ENCODE measurements at places on chromosomes 6 and 20.

GRCh38 chr6:95572098-95572497 lies 5.2 kb upstream of the MANEA start:
- DNase-seq, result no peak

DNA sequence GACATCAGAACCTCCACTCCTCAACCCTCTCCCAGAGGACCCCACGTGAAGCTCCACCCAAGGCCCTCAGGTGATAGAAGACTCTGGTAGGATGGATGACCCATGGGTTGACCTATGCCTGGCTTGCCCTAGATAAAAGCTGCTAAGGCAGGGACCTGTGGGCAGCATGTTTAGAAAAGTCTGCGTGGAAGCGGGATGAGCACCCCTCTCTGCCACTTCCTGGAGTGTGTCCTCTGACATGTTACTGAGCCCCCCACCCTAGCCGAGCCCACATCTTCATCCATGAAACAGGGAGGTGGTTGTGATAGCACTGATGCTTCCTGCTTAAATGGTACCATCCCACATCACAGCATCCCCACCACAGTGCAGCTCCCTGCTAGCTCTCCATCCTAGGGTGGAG lies 21.8 kb downstream of the MOCS1 start:
- DNase-seq, result no peak

DNA sequence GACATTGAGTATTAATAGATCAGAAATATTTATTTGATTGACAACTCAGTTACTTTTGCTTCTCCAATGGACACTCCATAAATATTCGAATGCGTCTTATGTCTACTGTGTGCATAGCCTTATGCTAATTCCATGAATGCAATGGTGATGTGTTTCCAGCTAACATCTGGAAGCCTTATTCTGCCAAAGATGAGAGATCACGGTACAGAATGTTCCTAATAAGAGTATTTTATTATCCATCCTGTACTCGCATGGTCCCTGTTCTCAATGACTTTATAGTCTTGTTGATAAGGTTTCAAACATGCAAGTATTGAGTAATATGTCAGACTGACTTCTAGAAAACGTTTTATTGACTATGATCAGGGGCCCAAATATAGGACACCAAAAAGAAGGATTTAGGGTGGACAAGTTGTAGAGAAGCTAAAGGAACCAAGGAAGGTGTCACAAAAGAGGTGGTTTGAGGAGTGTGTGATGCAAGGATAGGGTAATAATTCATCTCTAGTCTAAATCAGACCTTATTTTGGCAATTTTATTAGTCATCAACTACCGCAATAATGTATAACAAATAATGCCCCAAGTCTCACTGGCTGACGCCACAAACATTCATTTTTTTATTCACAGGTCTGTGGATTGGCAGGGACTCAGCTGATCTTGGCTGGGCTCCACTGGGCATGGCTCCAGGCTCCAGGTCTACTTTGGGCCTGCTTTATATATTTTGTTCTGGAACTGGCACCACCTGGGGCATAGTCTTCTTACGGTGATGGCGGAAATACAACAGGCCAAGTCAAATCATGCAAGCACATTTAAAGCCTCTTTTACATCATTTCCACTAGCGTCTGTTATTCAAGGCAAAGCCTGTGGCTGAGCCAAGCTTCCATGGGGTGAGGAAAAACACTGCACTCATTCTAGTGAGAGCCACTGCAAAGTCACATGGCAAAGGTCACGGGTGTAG lies 24.5 kb upstream of the CD83 start:
- no peak for DNase-seq

DNA sequence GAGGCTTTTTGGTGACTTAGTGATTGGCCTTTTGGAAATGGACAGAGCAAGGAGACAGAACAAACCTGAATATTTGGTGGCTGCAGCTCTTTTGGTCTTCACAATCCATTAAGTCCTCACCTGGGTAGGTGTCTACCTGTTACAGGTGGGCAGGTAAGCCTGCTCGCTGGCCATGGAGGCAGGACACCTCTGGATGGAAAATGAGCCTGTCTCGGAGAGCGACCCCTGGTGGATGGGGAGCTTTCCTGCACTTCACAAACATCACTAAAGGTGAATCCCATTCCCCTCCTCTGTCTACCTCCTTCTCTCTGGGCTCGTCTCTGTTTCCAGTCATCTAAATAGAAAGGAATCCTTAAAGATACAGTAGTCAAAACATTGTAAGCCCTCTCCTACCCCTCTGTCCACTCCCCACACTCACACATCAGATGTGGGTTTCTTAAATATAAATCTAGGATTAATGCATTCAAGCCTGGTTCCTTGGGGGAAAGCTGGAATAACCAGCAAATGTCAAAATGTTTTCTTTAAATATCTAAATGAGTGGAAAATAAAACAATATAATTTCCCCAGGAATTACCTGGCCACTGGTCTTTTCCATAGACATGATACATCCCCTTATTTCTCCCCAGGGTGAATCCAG lies 304.9 kb downstream of the CDH26 start:
- no peak for DNase-seq

DNA sequence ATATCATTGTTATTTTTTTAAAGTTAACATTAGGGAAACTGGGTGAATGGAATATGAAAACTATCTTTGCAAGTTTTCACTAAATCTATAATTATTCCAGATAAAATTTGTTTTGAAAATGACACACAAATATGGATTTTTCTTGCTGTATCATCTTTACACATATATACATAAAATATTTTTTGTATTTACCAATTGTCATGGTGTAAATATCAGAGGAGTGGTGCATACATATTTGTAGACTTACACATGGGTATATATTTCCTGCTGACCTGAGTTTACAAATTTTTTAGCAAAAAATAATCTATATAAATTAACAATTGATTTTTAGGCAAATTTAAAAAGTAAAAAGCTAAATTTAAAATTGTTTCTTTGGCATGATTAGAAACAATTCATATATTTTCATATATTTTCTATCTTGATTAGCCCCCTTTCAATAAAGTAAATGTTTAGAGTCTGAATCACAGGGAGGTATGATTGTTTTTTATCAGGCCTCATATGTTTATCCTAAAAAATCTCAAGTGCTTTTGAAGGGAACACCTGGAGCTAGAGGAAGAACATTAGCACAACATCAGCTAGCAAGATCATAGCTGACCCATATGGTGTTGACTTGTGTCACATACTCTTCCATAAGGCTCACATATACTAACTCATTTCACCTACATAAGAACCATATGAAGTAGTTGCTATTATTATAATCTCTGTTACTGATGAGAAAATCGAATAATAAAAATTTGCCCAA lies 671.8 kb upstream of the GJE1 start:
- no peak for DNase-seq

DNA sequence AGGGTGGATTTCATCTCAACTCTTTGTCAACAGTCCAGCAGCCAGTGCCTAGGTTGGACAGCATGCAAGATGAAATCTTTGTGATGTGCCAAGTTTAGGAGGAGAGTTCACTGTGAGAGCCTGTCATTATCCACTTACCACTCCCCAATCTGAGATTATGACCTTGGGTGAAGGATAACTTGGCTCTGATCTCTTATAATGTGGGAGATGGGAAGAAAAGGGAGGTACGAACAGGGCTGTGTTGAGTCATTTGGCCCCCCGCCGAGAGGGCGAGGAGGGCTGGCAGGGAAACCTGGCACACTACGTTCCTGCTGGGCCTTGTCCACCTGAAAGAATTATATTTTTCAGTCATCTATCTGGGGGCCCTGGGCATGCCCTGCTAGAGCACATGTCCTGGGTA lies 35.8 kb downstream of the LAMA4 start:
- no peak for DNase-seq

DNA sequence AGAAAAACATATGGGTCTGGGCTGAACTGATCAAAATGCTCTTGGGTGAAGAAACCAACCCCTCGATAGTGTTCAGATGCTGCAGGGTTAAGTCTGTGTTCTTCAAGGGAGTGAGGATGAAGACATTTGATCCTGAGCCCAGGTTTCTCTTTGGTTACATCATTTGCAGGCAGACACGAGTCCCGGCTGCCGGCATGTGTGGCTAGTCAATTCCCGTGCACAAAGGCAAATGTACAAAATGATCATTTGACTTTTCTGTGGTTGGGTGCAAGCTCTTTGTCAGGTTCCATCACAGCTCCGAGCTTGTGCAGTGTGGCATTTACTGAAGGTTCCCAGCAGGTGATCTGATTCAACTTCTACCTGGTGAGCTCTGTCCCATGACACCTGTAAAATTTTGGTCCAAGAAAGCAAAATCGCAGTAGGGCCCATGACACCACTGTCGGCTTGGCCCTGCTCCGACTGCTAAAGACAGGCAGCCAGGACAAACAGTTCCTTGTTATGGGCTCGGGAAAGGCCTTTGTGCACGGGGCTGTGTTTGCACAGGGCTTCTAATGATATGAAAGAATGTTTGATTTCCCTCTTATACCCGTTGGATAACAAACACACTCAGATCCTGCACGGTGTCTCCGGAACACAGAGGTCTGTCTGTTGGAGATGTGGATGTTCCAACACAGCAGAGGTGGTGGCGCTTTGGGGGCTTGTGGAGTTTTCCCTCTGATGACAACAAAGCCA lies 46.9 kb downstream of the GJA10 start:
- DNase-seq, result no peak

GRCh38 chr6:127855542-127856159 lies 45.2 kb downstream of the THEMIS start:
- DNase-seq, result no peak

GRCh38 chr6:100463630-100464161 lies 1.0 kb downstream of the SIM1 start:
- DNase-seq, result no peak

- no peak for DNase-seq
Measured at GRCh38 chr6:140043357-140043756, 668.9 kb upstream of the CITED2 start.

GRCh38 chr6:131356161-131356560 lies 216.9 kb upstream of the ARG1 start:
- DNase-seq, result no peak

GRCh38 chr20:2387180-2387577 lies 6.5 kb downstream of the TGM6 start:
- no peak for DNase-seq

DNA sequence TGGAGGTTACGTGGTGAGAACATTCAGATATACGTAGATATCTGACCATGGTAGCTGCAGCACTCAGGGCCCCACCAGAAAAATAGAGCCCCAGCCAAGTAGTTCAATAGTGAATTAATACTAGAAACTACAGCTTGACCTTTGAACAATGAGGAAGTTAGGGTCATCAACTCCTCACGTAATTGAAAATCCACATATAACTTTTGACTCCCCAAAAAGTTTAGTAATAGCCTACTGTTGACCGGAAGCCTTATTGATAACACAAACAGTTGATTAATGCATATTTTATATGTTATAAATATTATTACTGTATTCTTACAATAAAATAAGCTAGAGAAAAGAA lies 117.9 kb downstream of the SNX5 start:
- DNase-seq, result no peak

DNA sequence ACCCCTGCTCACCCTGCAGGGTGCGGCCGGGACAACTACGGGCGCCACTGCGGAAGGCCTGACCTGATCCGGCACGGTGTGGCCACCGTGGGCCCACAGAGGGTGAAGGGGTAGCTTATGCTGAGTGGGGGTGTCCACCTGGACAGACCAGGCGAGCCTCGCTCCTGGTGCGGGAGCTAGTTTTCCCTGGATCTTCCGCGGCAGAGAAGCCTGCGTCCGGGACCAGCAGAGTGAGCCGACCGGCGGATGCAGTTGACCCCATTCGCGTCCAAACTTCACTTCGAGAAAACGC lies 38.2 kb downstream of the NCR2 start:
- no peak for DNase-seq

DNA sequence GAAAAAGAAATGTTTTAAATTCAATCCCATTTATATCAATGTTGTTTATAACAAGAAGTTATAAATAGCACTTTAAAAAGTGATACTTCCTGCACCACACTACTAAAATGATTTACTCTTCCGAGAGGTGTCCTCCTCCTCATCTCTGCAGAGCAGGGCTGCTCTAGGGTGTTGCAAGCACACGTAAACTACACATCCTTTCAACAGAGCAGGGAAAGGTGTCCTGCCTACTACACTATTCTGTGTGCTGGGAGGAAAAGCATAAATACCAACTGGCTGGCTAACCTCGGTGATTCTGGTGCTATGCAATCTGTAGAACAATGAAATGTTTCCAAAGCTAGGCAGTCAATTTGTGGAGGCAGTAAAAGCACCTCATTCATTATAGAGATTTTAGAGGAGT lies 89.5 kb upstream of the MAP7 start:
- DNase-seq, result no peak

DNA sequence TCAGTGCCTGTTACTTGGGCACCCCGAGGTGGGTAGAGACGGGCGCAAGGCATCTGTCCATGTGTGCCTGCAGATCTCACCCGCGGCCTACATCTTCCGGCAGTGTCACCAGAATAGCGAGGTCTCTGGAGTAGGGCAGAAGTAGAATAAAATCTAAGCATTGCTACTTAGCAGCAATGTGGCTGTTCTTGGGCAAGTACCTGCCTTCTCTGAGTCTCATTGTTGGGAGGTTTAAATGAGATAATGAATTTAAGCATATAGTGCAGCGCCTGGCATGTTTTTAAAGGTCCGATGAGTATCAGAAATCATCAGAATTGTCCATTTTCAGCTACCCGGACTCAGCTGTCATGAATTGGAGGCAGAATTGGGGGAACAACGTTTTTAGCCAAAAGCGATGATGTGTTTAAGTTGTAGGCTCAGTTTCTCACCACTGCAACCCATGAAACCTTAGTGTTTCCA lies 800 bp downstream of the ABCC10 start:
- no peak for DNase-seq

DNA sequence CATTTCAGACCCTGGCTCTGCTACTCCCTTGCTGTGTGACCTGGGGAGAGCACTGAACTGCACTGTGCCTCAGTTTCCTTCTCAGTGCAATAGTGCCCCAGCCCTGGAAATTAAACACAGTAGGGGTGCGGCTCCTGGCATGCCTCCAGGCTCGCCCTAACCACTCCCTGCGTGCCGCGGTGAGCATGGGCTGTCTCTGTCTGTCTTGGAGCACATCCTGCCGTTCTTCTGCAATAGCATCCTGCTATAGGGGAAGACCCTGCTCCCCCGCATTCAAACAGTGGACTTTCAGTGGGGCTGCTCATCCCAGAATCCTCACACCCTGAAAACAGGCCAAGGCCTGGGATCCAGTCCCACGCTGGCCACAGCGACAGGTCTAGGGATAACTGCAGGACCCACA lies 129.5 kb downstream of the FOXC1 start:
- DNase-seq, result no peak

- DNase-seq, result no peak
Measured at GRCh38 chr20:18057994-18058349, 256 bp upstream of the OVOL2 start.

DNA sequence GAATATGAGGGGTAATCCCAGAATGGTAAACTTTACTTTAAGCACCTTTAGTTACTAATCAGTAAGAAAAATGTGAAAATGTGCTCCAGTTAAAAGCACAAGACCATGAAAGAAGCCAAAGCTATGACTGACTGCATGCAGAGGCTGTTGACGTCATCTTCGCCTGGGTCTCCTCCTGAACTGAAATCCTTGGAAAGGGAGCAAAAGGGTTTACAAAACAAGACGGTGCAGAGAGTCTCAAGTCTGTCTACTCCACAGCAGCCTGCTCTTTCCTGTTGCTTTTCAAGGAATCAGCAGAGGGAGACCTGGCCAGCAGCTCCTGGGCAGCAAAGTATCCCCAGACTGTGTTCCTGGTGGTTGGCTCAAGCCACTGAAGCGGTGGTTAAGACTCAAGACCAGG lies 10.2 kb downstream of the FKBP1A start:
- no peak for DNase-seq

GRCh38 chr20:50053362-50054230 lies 59.4 kb downstream of the UBE2V1 start:
- no peak for DNase-seq

Data from omental fat pad (tissue), 4 donors.